ENCODE measurements at places on chromosomes 12 and 14.

GRCh38 chr12:2154050-2154449, 101.3 kb downstream of the CACNA1C start:
- DNase-seq: peak; percentile 72

GRCh38 chr14:96376093-96376492, 12.8 kb downstream of the GSKIP start:
- no peak for DNase-seq

- no peak for DNase-seq
Measured at GRCh38 chr12:106418970-106419369, 61.4 kb downstream of the POLR3B start.

- DNase-seq: no peak
Measured at GRCh38 chr12:30887226-30887625, 39.3 kb upstream of the TSPAN11 start.

GRCh38 chr12:49916129-49916919, 12.6 kb upstream of the FAIM2 start:
- DNase-seq: no peak

DNA sequence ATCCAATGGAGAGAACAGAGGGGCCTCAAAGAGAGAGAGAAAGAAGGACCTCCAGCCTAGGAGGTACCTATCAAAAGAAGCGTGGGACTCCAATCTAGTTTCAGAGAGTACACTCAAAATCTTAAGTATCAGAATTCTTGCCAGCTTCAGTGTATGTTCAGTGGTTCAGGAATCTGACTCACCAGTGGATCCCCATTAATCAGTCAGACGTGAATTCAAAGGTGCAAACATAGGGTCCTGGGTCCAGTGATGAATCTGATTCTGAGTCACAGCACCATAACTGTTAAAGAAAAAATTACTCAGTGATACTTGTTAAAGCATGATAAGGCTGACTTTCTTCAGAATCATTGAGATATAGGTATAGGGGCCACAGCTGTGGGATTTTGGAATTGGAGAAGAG, 33.2 kb downstream of the ETNK1 start:
- peak; percentile 5 for DNase-seq

DNA sequence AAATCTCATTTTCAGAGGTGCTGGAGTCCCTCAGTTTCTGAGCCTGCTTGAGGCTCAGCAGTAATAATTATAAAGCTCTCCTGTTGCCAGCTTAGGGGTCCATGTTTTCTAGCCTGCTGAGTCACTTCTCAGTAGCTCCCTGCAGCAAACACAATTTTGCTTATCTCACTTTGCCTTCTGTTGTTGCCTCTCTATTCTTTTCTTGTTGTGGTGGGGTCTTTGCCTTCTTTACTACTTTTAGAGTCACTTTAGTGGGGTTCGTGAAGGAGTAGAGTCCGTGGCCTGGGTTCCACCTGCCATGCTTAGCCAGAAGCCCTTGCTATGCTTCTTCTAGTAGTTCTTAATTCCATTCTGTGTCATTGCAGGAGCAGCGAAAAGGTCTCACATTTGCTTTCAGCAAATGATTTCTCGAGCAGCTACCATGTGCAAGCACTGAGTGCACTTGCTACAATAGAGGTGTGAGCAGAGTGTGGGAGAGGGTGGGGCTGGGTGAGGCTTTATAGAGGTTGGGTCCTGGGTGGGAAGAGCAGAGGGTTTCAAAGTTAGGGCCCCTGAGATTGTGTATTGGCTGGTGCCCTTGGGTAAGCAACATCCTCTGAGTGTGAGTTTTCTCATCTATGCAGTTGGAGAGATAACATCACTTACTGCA, 114.3 kb downstream of the ADCK1 start:
- DNase-seq: no peak

- DNase-seq: peak; percentile 98
Measured at GRCh38 chr12:77122236-77122635, 56.9 kb upstream of the E2F7 start.

DNA sequence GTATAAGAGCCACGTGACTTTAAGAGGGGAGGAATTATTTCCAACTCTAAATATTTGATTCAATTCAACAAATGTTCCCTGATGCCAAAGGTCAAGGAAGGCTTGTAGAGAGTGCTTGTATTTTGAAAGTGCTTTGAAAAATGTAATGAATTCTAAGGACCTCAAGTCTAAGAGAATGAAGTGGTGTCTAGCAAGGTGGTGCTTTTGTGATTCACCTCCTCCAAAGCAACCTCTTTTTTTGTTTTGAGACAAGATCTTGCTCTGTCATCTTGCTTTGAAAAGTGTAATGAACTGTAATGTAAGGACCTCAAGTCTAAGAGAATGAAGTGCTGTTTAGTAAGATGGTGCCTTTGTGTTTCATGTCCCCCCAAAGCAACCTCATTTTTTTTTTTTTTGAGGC, 13.7 kb downstream of the AK7 start:
- no peak for DNase-seq

DNA sequence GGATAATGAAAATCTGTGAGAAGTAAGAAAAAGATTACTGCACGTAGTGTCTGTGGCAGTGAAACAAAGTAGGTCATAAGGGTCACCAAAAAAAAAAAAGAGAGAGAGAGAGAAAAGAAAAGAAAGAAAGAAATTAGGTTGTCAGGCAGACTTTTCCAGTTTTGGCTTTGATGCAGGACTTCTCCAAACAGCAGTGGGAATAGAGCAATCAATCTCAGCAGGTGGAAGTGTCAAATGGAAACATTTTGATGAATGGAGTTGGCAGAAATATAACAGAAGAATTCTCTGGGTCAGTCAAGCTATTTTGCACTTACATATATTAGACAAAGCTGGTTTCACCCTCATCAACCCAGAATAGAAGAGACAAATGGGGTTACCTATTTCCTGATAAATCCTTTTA, 745.8 kb downstream of the SLC6A15 start:
- DNase-seq: no peak

- DNase-seq: no peak
Measured at GRCh38 chr14:44180975-44181374, 326.1 kb downstream of the FSCB start.

DNA sequence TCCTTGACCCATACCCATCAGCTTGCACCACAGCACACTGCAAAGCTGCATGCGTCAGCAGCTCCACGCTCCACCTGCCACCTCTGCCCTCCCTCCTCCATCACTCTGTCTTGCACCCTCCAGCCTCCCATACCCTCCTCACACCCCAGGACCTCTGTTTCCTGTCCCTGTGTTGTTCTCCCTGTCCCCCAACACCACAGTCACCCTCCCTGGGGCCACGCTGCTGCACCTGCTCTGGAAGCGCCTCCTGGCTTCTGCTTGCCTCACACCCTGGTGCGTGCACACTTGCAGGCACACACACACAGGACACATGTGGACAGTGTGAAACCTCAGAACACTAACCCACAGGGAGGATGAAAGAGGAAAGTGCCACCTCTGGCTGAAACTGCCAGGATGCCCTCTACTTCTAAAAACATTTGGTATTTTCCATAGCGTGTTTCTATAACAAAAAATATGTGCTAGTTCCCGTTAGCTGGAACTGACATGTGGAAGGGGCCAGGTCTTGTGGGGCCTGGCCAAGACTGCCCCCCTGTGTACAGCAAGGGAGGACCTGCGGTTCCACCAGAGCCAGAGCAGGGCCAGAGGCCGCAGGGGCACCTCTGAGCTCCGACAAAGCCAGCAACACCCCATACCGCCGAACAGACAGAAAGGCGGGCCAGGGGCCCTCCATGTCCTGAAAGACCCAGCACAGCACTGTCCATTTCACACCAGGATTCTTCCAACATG, 10.0 kb downstream of the BRF1 start:
- no peak for DNase-seq

- no peak for DNase-seq
Measured at GRCh38 chr12:81815611-81816010, 56.5 kb upstream of the PPFIA2 start.

DNA sequence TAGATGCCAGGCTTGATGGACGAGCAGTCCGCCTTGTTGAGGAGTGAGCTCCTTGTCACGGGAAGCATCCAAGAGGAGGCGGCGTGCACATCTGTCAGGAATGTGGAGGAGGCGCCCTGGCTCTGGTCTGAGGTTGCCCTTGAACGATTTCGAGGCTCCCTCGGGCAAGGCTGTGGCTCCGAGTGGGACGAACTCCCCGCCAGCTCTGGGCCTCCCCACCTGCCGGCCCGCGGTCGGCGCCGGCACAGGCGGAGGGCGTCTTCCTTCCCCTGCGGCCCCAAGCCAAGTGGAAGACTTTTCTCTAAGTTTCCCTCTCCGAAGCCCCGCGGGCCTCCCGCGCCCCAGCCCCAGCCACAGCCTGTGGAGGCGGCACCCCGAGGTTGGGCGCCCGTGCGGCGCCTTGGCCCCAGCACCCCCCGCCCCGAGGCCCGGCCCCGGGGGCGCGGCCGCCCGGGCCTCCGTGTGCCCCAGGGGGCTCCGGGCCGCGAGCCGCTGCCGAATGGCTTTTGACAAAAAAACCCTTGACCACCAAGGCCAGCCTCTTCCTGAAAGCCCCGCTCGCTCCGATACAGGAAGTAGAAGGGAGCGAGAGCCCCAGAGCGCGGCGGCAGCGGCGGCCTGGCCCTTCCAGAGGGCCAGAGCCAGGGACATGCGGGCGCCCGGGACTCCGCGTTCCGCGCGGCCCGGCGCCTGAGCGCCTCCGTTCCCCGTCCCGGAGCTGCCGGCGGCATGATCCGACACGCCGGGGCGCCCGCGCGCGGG, at the start of gene RIN3:
RIN3 (plus strand) TSS at position 578 of the 762 bp plus-strand sequence; CDS start at position 730, 152 bp downstream.
- peak; percentile 78 for DNase-seq

GRCh38 chr12:116609319-116610114, 50.3 kb downstream of the MAP1LC3B2 start:
- peak; percentile 27 for DNase-seq

DNA sequence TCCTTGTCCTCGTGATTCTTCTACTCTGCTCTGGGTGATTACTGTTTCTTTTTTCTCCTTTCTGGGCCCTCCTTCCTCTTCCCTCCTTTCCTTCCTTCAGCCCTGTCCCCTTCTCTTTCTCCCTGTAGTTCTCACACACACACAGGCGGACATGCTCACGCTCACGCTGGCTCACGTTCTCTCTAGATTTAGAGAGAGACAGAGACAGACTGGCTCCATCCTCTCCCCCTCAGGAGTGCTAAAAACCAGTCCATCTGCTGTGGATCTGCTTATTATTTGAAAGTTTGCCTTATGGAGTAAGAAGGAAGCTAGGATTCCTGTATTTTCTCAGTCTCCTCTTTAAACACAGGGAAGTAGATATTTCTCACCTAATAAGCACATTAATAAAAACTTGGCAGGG, 48.1 kb downstream of the KCNA1 start:
- no peak for DNase-seq

- DNase-seq: peak; percentile 46
Measured at GRCh38 chr12:69553628-69554248, 31.5 kb upstream of the CCT2 start.

- DNase-seq: no peak
Measured at GRCh38 chr12:6970096-6970527, 352 bp downstream of the PHB2 start.

- DNase-seq: no peak
Measured at GRCh38 chr14:100149851-100150611, 9.4 kb downstream of the DEGS2 start.

DNA sequence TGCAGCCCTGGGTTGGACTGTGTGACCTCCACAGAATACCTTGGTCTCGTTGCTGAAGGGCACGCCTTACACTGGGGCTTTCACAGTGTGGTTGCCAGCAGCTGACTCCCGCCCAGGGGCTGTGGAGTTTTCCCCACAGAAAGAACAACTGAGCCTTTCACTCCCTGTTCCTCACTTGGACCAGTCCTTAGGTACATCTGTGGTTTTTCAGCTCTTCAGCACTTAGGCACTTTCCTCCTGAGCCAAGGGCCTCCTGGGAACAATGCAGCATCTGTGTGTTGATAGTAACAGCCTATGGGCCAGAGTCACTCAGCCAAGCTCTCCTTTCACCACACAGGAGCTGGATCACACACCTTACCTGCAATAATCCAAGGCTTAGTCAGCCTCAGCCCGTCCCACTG, 25.0 kb downstream of the ERP27 start:
- no peak for DNase-seq
